ENCODE measurements at places on chromosomes 16 and 17.

- DNase-seq = peak; percentile 39
Observed at GRCh38 chr17:75758131-75758905, 6.7 kb downstream of the GALK1 start.

GRCh38 chr17:14301279-14302090, 604 bp downstream of the HS3ST3B1 start:
- no peak for DNase-seq

DNA sequence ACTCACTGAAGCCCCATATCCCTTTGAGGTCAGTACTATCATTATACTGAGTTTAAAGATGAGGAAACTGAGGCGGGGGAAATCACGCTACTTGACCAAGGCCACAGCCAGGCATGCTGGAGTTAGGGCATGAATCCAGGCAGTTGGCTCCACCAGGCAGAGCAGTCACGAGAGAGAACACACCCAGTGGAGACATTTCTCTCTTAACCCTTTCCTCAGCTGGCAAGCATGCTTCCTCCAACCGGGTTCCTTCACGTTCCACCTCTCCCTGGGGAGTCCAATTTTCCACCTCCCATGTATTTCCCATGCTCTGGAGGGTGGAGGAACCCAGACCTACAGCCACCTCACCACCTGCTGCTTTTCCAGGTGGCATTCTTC, 32.8 kb downstream of the VAC14 start:
- no peak for DNase-seq

DNA sequence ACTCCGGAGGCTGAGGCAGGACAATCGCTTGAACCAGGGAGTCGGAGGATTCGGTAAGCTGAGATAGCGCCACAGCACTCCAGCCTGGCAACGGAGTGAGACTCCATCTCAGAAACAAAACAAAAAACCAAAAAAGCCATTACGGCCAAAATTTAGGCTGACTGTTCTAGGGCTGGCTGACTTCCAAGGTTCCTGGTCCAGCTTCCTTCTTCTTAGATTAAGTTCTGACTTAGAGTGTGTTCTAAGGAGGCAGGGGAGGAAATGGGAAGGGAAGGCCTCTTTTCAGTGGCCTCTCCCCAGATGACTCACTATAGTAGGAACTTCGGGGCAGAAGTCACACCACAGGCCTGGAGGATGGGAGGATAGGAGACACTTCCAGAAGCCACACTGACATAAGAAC, 27.7 kb upstream of the CLEC18B start:
- no peak for DNase-seq
